ENCODE measurements at places on chromosomes 7 and 10.

DNA sequence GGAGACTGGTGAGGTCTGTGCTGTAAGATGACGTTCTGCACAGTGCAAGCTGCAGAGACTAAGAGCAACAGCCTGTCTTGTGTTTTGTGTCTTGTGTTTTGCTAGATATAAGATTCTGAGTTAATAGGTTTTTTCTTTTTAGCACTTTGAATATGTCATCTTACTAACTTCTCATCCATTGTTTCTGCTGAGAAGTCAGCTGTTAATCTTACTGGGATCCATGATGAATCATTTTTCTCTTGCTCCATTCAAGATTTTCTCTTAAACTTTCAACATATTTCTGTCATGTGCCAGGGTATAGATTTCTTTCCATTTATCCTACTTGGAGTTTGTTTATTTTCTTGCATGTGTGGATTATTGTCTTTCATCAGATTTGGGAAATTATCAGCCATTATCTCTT is 290.3 kb downstream of the CELF2 start:
- DNase-seq: no peak

- no peak for DNase-seq
These were observed 62.9 kb downstream of the REEP3 start for GRCh38 chr10:63583909-63584724.

- no peak for DNase-seq
These were observed 75.8 kb downstream of the NT5C2 start for GRCh38 chr10:103117247-103117646.

GRCh38 chr7:126700807-126701604 is 551.7 kb downstream of the GRM8 start:
- DNase-seq: no peak

- DNase-seq: no peak
These were observed 75.5 kb downstream of the SIRT1 start for GRCh38 chr10:67959839-67960476.

DNA sequence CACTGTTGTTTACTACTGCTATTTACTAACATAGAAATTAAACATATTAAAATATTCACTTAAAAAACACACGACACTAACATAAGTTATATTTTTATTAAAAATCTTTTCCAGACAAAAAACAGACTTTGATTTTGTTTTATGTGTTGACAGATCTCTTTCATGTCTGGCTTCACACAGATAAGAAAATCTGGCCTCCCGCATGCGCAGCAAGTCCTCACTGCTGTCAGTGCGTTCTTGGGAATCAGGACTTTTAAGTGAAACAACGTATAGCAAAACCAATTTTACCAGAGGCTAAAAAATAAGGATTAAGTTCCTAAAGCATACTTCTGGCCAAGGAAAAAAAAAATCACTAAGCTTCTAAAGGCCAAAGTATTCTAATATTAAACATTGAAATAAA is 1.2 kb upstream of the IDI1 start:
- no peak for DNase-seq
